AG10803 (cell line): ENCODE measurements at places on chromosomes 2 and 18.
A peak's percentile ranks its signal among the peaks of the same experiment; 100 is the strongest.

GRCh38 chr2:237685408-237685807 lies 58.0 kb downstream of the LRRFIP1 start:
- DNase-seq: no peak

DNA sequence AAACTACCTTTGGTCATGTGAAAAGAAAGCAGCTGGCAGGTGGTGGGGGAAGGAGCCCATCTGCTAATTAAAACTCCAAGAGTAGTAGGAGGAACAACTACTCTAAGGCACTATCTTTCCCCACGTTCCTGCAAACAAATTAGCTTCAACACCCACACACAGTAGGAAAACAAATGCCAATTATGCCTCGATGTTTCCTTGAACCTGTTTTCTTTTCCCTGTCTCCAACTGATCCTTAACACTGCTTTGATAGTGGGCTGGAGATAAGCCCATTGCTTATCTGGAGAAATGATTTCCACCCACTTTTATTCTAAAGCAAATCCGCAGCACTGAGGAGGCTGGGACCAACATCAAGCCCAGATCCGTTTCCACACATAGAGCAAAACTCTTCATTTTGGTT lies 36.0 kb downstream of the DDX18 start:
- DNase-seq: no peak

GRCh38 chr2:46269544-46270273 lies 27.5 kb upstream of the EPAS1 start:
- DNase-seq: peak; percentile 46

- no peak for DNase-seq
Observed at GRCh38 chr2:205561441-205561840, 120.9 kb upstream of the NRP2 start.

DNA sequence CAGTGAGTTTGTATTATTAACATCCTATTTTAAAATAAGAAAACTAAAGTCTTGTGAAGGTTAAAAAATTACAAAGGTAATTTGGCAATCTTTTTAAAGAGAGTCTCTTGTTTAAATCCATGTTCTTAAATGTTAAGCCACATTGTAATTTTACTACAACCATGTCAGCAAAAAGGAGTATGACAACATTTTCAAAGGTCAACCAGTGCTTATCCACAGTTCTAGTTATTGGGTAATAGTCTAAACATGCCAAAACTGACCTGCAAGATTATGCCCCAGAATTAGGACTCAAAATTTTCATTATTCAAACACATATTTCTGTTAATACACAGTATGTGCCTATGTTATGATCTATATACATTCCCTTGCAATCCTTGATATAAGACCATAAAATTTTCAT lies 1312.6 kb upstream of the CHAC2 start:
- no peak for DNase-seq

- DNase-seq: no peak
Observed at GRCh38 chr2:67760995-67761394, 301.8 kb downstream of the C1D start.

DNA sequence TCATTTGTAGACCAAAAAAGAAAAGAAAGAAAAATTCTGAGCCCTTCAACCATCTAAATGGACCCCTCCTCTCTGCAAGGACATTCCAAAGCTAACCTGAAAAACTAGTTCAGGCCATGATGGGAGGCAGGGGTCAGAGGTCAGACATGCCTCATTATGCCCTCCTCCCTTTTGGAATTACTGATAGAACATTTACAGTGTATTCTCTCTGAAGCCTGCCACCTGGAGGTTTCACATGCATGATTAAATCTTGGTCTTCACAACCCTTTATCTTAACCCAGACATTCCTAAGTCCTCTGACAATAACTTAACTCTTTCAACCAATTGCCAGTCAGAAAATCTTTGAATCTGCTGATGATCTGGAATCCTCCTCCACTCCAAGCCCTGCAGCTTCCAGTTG lies 86.0 kb downstream of the SPP2 start:
- no peak for DNase-seq

GRCh38 chr2:70723286-70723885 lies 44.6 kb downstream of the ADD2 start:
- DNase-seq: no peak

DNA sequence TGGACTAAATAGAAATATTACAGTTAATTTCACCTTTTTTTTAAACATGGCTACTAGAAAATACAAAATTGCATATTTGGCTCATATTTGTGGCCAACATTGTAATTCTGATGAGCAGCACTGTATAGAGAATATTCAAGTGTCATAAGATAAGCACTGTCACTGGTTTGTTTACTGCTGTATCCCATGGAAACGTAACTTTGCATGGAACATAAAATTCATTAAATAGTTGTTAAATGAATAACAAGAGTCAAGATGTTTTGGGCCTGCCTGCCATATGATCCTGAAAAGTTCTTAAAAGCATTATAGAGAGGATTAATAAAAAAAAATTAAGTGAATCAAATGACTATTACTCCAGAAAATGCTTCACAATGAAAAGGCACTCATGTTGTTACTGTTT lies 763.7 kb upstream of the CRIM1 start:
- no peak for DNase-seq

GRCh38 chr2:212958757-212959295 lies 192.6 kb downstream of the IKZF2 start:
- DNase-seq: peak; percentile 51

GRCh38 chr18:24659827-24660720 lies 199.6 kb downstream of the HRH4 start:
- DNase-seq: peak; percentile 49

GRCh38 chr2:191739194-191739593 lies 61.3 kb downstream of the NABP1 start:
- no peak for DNase-seq

GRCh38 chr2:232310696-232311095 lies 67.9 kb upstream of the ALPP start:
- no peak for DNase-seq

DNA sequence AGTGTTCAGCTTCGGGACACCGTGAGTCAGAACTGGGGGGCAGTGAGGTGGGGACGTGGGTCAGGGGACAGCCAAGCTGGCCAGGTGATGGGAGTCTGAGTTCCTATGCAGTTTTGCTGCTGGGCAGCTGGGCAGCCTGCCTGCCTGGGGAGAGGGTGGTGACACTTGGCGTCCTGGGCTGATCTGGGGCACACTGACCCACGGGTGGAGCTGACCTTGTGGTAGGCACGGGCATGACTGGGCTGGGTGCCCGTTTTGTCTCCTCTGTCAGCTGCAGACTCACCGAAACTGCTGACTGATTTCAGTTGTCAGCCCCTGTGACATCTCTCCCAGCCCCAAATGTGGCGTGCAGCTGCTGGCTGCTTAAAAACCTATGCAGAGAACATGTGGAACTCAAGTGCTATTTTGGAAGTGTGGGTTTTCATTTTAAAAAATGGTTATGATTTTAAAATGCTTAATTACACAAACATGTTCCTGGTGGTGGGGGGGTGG lies 32.6 kb upstream of the E2F6 start:
- no peak for DNase-seq

- DNase-seq: no peak
Observed at GRCh38 chr2:101852824-101853223, 138.9 kb upstream of the IL1R2 start.

DNA sequence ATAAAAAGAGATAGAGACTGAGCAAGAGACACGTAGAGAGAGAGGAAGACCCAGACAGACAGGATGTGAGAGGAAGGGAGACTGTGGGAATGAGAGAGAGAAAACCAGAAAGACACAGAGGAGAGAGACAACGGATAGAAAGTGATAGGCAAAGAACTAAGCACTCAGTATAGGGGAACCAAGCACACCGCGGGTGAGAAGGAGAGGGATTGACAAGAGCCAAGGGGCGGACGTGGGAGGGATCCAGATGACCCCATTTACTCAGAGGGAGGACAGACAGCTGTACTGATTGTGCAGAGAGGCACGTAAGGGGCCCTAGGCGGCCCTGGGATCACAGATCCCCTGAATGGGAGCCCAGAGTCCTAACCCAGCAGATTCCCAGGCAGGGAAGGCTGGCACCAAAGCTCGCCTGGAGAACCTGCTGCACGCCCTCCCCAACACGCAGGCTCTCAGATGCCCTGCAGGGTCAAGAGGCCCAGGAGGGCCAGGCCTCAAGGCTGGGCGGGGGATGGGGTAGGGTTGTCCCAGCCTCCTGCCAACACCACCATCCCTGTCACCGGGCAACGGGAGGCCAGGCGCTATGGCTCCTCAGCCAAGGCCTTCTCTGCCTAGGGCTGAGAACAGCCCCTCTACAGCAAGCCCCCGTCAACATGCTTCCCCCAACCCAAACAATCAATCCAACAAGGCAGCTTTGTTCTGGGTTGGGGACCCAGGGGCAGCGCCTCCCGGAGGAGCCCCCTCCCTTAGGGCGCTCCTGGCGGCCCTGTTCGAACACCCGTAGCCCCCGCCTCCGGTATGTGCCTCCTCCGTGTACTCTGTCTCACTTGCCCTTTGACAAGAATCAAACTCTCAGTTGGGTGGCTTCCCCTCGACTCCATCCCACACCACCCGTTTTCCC lies 579 bp downstream of the LOXL3 start:
- peak; percentile 29 for DNase-seq

DNA sequence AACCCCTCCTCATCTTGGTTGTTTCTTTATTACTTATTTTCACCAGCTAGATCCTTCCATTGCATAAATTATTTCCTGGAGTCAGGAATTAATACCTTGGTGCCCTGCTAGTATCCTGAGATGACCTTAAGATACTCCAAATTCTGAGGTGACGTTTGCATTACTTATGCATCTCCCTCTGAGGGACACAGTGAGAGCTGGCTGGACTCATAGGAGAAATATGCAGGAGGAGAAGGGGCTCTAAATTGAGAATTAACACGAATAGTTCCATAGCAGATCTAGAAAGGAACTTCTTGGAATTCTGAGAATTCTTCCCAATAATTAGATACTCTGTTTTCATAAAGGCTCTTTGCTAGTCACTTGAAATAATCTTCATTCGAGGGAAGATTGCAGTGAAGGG lies 310.6 kb upstream of the ZEB2 start:
- DNase-seq: peak; percentile 40

DNA sequence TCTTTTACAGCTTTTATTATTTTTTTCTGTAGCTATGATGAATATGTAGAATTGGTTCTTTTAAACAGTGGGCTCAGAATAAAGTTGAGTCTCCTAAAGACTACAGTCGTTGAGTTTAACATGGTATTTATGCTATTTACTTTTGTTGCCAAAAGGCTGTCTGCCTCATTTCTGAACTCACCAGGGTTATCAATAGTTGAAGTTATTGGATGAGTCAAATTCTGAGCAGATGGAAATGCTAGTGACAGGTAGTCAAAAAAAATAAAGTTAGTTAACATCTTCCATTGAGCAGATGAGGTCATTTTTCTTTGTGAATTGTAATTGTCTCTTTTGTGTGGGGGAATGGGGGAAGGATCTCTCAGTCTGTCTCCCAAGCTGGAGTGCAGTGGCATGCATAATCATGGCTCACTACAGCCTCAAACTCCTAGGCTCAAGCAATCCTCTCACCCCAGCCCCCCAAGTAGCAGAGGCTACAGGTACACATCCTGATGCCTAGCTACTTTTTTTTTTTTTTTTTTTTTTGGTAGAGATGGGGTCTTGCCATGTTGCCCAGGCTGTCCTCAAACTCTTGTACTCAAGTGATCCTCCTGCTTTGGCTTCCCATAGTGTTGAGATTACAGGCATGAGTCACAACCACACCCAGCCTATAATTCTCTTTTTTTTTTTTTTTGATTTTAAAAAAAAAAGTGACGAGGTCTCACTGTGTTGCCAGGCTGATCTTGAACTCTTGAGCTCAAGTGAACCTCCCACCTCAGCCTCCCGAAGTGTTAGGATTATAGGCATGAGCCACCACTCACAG lies 8.9 kb downstream of the PAPOLG start:
- no peak for DNase-seq

DNA sequence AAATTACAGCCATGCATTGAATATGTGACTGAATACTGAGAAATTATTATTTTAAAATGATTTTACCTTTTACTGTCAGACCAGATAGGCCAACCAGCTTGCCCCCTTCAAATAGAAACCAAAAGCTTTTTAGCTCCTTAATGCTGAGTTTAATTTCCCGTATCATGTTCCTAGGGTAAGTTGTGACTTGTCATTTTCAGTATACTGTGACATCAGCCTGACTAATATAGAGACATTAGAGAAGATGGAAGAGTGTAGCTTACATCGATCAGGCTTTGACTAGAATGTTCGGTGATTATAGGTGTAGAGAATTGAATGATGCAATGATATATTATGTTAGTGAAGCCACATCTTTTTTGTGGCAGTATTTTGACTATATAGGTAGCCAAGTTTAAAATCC lies 50.6 kb upstream of the ZEB2 start:
- DNase-seq: no peak

DNA sequence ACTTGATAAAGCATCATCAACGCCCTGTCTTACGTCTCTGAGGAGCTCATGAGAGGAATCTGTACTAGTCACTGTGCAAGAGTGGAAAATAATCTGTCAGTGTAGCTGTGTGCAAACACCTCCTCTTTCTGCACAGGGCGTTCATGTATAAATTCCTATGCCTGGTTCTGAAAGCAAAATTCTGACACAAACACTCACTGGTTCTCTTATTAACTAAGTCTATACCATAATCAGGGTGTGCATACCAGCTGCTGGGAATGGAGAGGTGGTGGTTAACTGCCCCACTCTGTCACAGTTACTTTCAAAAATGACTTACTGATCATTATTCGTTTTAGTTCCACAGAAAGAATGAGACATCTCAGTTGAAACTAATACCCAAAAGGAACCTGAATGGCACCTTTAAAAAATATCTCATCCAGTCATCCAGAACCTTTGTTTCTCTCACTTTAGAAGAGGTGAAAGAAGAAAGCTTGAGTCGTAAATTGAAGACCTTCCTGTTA lies 35.7 kb downstream of the STK39 start:
- no peak for DNase-seq

DNA sequence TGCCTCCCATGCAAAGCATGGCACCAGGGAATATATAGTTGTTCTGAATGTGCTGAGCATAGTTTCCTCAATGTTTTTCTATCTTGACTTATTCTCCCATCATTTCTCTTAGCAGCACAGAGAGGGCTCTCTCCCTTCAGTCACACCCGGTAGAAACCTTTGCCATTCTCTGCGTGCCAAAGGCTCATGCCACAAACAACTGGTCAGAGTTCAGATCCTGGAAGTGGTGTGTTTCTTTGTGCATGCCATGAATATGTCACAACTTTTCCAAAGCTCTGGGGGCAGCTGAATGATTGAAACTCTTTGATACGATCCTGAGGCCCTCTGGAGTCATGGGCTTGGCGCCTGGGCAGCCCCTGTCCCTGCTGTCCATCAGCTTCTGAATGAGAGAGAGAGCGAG lies 28.0 kb upstream of the EDAR start:
- DNase-seq: no peak

DNA sequence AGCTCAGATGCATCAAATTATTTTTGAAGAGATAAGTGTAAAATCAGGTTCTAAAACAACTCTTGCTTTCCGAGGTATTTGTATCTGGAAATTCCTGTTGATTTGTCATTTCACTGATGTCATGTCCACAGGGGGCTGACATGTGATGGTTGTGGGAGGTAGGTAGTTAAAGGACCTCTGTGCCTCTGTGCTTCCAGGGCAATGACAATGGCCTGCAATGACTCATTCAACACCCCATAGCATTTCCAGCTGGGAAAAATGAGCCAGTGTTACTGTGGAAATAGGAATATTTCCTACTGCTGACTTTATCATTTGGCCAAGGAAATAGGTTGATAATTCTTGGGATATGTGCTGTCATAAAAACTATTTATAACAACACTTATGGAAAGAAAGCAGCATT lies 86.2 kb upstream of the CCDC195 start:
- DNase-seq: peak; percentile 29

GRCh38 chr2:241039416-241039815 lies 41.0 kb downstream of the SNED1 start:
- no peak for DNase-seq
